ENCODE measurements at places on chromosomes 11 and 22.
A peak's percentile ranks its signal among the peaks of the same experiment; 100 is the strongest.

DNA sequence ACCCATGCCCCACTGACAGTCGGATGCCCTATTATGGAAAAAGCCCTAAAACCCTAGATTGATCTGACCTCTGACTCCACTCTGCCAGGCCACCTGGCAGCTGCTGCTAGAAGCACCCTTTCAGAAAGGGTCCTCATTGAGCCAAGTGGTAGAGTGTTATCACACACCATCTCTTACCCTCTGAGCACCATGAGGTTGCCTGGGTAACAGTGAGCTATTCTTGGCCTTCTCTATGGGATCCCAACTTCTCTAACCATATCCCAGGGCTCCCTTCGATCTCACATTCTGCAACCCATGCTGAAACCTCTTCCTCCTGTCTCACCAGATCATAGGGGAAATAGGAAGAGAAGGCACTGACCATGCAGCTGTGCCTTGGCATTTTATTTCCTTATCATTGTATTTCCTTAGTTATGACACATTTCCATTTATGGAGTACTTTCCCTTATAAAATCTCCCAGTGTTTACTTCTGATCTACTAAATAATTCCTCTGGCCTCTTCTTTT lies 52.7 kb downstream of the MPPED2 start:
- no peak for DNase-seq

- no peak for DNase-seq
Observed at GRCh38 chr11:104866815-104867214, 31.4 kb downstream of the CASP12 start.

DNA sequence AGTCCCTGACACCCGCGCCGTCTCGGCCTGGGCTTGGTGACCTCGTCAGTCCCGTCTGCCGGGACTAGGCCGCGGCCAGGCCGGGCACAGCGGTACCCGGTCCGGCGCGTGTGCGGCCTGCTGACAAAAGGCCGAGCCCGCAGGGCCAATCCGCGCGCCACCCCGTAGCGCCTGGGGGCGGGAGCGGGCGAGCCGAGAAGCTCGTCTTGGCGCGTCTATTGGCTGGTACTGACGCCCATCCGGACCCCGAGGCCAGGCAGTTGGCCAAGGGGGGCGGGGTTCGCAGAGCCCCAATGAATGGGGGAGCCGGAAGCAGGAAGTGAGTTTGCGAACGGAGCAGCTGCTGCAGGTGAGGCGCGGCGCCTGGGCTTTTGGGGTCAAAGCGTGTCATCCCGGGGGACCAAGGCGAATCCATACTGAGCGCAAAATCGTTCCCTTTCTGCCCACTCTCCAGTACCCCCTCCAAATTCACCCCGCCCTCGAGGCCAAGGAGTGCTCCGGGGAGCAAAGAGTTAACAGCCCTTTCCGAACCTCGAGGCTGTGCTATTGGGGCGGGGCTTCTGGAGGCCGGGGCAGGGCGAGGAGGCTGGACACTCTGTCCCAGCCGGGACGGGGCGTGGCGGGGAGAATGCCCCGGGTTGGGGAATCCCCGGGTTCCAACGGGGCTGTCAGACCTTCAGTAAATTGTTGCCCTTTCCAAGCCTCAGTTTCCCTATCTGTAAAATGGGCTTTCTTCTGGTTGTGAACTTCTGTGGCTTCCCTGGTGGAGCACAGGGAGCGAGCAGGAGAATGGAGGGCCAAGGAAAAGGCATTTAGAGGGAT lies at the start of gene DPP3:
DPP3 (plus strand) TSS at position 318 of the 822 bp plus-strand sequence. CDS start 1,767 bp downstream, outside the sequence.
- DNase-seq = peak; percentile 97

DNA sequence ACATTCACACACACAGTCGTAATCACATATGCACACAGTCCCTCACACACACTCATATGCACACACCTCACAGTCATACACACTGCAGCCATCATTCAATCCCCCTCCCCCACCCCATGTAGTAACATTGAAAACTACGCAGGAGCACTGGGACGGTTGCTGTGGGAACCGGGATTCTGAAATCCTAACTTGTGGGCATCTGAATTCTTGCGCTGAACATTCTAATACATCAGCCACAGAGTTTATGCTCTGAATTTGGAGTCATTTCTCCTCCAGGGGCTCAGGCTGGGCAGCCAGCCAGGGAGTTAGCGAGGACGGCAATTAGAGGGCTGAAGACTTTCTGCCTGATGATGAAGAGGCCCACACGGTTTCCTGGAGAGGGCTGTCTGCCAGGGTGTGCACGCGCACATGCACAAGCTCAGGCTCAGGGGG lies 32.7 kb downstream of the CD6 start:
- no peak for DNase-seq

- peak; percentile 60 for DNase-seq
Observed at GRCh38 chr11:28743061-28743550, 634.9 kb downstream of the METTL15 start.

- no peak for DNase-seq
Observed at GRCh38 chr11:132942611-132943356, 589.5 kb downstream of the OPCML start.

- no peak for DNase-seq
Observed at GRCh38 chr11:31895926-31896325, 84.8 kb upstream of the PAX6 start.

GRCh38 chr11:102435688-102436087 lies 16.9 kb downstream of the TMEM123 start:
- DNase-seq = no peak
